Smooth muscle cell of the pulmonary artery (primary cell): ENCODE measurements at places on chromosomes 3 and 15. TPM values are rescaled to one million over a fixed set of nuclear protein-coding genes. Genes with fewer than 3 reads are reported as not detected.

Gene ZDHHC19
- total RNA-seq: not detected in 2 replicates

Gene DIS3L
- 21.2 and 23.9 TPM in 2 replicates for total RNA-seq

Gene CPB1
- total RNA-seq: not detected in 2 replicates

Gene CCNB2
- total RNA-seq: 4.0 and 11.1 TPM in 2 replicates

Gene CAMK1
- 37.5 and 40.3 TPM in 2 replicates for total RNA-seq

Gene AMIGO3
- not detected in 2 replicates for total RNA-seq

Gene PCOLCE2
- total RNA-seq: 192 and 258 TPM in 2 replicates

Gene CEMIP
- total RNA-seq: 360 and 994 TPM in 2 replicates

Gene DBR1
- total RNA-seq: 10.0 and 13.7 TPM in 2 replicates

Gene ICE2
- 38.9 and 42.4 TPM in 2 replicates for total RNA-seq

Gene KBTBD13
- total RNA-seq: not detected in 2 replicates

Gene PLAAT1
- total RNA-seq: not detected in 2 replicates

Gene XRN1
- 34.7 and 50.7 TPM in 2 replicates for total RNA-seq

Gene LMAN1L
- total RNA-seq: 0.26 TPM in 1 of 2 replicates, not detected in the other

Gene NTRK3
- 1.4 and 1.5 TPM in 2 replicates for total RNA-seq

Gene PSTPIP1
- total RNA-seq: 0.98 and 4.4 TPM in 2 replicates

Gene SMAD3
- total RNA-seq: 57.0 and 58.3 TPM in 2 replicates

Gene RBP2
- total RNA-seq: not detected in 2 replicates

Gene SPINT1
- 0.33 and 0.36 TPM in 2 replicates for total RNA-seq

Gene SNTN
- total RNA-seq: not detected in 2 replicates

Gene LRRC31
- total RNA-seq: not detected in 2 replicates

Gene NRROS
- 1.0 and 5.0 TPM in 2 replicates for total RNA-seq

Gene SUCLG2
- 49.9 and 55.4 TPM in 2 replicates for total RNA-seq

Gene DHX36
- total RNA-seq: 47.6 and 48.2 TPM in 2 replicates

Gene CORO2B
- 24.6 and 32.9 TPM in 2 replicates for total RNA-seq

Gene MKRN2OS
- not detected in 2 replicates for total RNA-seq

Gene DGKG
- 1.2 and 4.0 TPM in 2 replicates for total RNA-seq

Gene TICRR
- total RNA-seq: 1.7 and 2.7 TPM in 2 replicates

Gene CPN2
- total RNA-seq: not detected in 2 replicates

Gene SCAANT1
- total RNA-seq: not detected in 2 replicates

Gene CFAP92
- 0.13 TPM in 1 of 2 replicates, not detected in the other for total RNA-seq
